ENCODE measurements at places on chromosomes 3 and 15.

DNA sequence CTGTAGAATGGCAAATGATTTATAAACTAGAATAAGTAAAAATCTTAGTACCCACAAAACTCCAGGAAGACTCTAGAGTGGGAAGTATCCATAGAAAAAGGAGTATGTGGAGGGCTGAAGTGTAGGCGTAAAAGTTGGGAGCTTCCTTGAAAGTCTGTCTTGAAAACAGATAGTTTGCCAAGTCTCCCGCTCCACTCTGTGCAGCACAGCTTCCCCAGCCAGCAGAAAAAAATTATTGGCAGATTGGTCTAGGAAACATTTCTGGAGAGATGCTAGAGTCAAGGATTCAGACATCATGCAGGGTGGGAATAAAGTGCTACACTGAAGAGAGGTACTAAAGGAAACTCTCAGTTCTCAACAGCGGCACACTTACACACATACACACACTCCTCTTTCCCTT is 53.4 kb upstream of the CD200R1L start:
- DNase-seq: no peak

DNA sequence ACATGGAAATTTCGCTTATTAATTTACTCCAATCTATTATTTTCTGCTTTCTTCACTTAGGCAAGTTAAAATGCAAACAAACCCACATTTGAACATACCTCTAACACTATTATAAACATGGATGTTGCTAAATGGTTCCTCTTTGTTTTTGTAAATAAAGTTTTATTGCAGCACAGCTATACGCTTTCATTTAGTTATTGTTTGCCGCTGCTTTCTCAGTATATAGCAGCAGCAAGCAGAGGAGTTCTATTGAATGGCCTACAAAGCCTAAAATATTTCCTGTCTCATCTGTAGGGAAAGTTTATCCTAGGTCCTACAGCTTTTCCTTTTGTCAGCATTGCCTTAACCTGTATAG is 7.9 kb upstream of the CHD2 start:
- no peak for DNase-seq

- DNase-seq: no peak
These were observed 7.2 kb downstream of the APBA2 start for GRCh38 chr15:28892789-28893610.

GRCh38 chr3:38107911-38108648 is 28.8 kb downstream of the ACAA1 start:
- DNase-seq: no peak

DNA sequence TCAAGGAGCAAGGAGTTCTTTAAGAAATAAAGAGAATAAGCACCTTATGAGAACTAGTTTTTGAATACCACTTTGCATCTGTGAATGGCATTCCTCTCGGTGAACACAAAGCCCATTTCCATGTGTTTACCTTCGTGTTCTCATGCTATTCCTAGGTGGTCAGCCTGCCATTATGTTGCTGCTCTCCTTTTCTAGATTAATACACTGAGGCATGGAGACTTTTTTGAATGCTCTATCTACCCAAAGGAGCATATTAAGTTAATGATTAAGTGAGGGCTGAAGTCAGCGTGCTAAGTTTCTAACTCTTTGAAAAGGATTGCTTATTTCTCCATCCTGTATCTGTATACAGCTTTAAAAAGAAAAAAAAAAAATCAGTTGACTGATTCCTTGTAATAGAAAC is 394.5 kb downstream of the MECOM start:
- no peak for DNase-seq

- DNase-seq: no peak
These were observed 18.7 kb upstream of the APH1B start for GRCh38 chr15:63258658-63259057.

GRCh38 chr3:9846231-9846630 is 2.4 kb upstream of the RPUSD3 start:
- no peak for DNase-seq

GRCh38 chr3:11606865-11607440 is 36.8 kb downstream of the VGLL4 start:
- DNase-seq: no peak

DNA sequence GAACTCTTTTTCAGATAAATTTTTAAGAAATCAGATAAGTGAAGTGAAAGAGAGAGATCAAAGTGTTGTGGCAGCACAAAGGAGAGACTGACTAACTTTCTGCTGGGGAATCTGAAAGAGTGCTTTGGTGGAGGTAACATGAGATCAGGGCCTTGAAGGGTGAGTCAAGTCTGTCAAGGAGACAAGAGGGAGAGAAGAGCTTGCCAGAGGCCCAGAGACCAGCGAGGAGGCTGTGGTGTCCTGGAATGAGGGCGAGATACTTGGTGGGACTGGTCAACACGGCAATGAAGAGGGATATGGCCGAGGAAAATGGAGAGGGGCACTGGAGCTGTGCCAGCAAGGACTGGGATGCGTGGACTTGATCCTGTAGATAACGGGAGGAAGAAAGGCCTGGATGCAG is 4.6 kb downstream of the TADA3 start:
- DNase-seq: no peak

DNA sequence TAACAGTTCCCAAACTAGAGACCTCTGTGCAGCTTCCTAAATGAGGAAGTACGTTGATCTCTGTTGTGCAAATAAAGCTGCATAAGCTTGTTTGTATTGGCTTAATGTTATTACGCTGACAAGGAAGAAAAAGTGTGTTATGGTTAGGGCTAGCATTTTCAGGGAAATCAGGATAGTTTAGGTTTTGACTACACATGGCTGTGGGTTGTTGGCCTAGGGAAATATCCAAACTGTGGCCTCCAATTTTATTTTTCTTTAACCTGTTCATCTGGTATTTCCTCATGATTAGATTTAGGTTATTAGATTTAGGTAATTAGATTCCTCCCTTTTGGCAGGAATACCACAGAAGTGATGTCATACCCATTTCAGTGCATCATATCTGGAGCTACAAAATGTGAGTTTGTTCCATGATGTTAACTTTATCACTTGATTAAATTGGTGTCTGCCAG is 8.7 kb upstream of the MCCC1 start:
- no peak for DNase-seq

DNA sequence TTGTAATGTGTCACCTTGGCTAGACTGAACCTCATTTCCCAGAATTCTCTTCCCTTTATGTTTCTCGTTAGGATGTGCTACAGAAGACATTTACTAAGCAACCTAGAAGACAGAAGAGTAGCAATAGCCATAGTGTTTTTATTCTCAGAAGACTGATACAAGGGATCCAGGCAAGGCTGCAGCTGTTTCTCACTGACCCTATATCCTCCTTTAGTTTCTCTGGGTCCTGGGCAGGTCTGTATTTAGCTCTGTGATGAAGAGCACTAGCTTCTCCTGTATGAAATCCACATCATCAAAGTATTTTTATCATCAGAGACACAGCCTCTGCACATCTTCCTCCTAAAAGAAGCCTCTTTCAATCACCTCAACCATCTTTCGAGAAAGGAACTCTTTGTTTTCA is 72.5 kb downstream of the SUMF1 start:
- DNase-seq: no peak

GRCh38 chr3:185722881-185723280 is 102.0 kb downstream of the IGF2BP2 start:
- no peak for DNase-seq

- DNase-seq: no peak
These were observed 407.7 kb upstream of the C2CD4B start for GRCh38 chr15:62572797-62573196.

- no peak for DNase-seq
These were observed 332.7 kb upstream of the THBS1 start for GRCh38 chr15:39248204-39248603.

DNA sequence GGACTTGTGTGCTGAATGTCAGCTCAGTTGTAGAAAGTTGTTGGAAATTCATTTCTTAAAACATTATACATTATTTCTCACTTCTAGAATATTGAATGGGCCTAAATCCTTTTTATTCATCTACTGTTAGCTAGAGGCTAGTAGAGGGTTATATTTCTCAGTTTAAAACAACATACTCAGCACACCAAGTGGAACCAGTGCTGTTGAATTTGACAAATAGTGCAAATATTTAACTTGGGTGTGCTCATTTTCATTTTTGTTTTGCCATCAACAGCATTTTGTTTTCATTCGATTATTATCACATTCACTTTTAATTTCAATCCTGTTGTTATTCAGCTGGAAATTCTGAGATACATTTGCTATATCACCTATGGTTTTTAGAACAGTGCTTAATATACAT is 269.4 kb upstream of the PEX5L start:
- DNase-seq: no peak

DNA sequence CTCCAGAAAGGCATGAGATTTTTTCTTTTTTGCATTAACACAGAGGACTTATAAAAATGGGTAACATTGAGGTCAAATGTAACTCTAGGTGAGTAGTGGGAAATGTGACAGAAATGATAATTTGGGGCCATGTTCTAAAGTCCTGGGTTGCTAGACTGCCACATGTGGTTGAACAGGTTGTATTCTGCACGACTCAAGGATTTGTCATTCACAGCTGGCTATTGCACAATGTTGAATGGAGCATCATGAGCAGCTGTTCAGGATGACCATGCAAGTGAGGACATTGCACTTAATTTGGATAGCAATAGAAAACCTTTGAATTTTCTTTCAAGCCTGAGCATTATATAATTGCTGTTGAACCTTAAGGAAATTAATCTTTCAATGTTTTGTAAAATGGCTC is 396.6 kb downstream of the NAALADL2 start:
- DNase-seq: no peak
